Liver (tissue), 10 donors: ENCODE measurements at places on chromosomes 1 and 21. TPM values are rescaled to one million over a fixed set of nuclear protein-coding genes. Genes with fewer than 3 reads are reported as not detected.

DNA sequence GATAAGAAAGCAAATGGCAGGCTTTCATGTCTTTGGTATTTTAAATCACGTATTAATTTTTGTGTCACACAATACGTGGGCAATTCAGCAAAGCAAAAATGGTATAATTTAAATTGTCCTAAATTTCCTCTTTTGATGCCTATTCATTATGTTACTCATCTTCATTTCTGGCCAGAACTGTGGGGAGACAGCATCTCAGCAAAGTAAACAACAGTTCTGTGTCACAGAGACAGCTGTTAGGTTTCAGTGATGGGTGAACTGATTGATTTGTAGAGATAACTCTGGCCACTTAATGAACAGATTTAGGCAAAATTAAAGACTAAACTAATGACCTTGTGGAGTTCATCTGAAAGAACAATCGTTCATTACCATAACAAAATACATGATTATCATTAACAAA, 49.2 kb downstream of the FH start:
- no peak for DNase-seq

DNA sequence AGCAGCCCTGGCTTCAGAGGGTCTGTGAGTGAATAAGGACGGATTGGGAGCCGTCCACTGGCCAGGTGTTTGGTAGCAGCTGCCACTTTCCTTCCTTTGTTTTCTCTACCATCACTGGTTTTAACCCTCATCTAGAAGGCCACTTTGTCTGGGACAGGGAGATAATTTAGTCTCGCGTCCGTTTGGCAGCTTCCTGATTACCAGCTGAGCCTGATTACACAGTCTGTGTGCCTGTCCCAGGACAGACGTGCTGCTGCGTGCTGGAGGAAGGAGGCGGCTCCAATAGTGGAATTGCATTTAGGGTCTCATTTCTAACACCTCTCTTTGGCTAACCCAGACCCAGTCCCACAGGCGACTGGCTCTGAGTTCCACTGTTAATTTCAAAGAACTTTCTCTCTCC, 24.6 kb upstream of the CASQ2 start:
- DNase-seq, result no peak

GRCh38 chr1:55235722-55236121, 20.6 kb upstream of the USP24 start:
- no peak for DNase-seq

Gene CHODL
- total RNA-seq, result not detected

DNA sequence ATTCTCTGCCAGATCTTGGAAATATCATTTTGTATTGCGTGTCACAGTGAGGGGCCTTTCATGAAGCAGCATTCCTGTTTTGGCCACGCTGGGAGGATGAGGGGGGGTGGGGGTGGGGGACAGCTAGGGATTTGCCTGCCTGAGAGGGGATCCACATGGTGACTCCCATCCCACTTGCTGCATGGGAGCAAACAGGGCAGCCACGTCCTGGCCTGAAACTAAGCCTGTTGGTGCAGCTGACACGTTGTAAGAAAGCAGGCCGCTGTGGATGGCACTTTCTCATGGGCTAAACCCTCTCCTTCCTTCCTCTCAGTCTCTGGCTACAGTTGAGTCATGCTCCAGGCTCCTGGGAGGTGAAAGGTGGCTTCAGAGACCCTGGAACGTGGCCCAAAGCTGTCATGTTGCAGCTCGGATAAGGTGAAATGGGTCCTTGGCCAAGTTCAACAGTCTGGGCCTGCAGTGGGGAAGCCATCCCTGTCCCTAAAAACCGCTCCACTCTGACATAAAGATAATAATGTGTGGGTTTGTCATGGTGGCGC, 346.7 kb upstream of the VAMP3 start:
- DNase-seq, result no peak

DNA sequence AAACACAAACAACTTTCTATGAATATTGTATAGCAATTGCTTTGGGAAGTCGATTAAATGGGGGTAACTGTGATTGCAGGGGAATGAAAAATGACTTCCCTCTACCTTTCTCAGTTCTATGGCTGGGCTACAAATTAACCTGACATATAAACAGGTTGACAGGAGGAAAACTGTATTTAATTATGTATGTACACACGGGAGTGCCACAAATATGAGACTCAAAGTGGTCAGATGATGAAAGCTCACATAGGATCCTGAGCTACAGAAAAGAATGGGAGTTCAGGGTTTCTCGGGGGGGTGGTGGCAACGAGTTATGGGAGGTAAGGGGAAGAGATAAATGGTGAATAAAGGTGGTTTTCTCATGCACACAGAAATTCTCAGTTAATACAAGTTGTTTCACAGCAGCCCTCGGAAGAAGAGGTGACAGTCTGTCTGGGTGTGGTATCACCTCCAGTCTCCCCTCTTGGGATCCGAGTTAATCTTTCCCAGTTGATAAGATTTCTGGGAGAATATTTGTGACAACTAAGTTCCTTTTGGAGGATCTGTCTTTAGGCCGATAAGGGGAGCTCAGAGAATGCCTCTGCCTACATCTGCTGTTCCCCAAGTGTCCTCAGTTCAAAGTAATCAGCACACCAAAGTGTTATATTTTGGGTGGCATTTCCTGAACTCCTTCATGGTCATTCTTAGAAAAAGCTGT, 26.3 kb downstream of the GADD45A start:
- DNase-seq, result no peak

Gene SYNC
- total RNA-seq, result 0.23 TPM

DNA sequence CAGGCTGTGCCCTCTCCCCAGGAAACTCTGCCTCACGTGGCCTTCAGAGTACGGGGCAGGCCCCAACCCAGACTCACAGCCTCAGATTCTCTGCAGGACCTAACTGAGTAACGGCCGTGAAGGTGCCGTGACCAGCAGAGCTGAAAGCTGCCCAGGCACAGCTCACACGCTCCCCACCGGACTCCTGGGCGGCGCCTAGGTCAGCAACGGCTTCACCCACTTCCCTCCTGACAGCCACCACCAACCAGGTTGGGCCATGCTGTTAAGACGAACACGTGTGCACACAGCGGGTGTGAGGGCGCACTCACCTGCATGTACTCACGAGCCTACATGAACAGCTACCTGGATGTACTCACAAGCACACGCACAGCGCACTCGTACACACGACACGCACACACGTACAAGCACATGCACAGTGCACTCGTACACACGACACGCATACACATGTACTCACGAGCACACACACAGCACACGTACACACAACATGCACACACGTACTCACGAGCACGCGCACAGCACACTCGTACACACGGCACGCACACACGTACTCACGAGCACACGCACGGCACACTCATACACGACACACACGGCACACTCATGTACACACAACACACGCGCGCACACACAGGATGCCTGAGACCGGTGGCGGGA, 8.7 kb upstream of the TNFRSF4 start:
- DNase-seq, result no peak

Gene NBPF26
- 31.3 TPM for total RNA-seq

- no peak for DNase-seq
Measured at GRCh38 chr1:8461351-8462110, 143.6 kb downstream of the SLC45A1 start.

Gene CAMTA1
- 18.0 TPM for total RNA-seq

- DNase-seq, result no peak
Measured at GRCh38 chr21:45056917-45057560, 17.3 kb upstream of the ADARB1 start.

DNA sequence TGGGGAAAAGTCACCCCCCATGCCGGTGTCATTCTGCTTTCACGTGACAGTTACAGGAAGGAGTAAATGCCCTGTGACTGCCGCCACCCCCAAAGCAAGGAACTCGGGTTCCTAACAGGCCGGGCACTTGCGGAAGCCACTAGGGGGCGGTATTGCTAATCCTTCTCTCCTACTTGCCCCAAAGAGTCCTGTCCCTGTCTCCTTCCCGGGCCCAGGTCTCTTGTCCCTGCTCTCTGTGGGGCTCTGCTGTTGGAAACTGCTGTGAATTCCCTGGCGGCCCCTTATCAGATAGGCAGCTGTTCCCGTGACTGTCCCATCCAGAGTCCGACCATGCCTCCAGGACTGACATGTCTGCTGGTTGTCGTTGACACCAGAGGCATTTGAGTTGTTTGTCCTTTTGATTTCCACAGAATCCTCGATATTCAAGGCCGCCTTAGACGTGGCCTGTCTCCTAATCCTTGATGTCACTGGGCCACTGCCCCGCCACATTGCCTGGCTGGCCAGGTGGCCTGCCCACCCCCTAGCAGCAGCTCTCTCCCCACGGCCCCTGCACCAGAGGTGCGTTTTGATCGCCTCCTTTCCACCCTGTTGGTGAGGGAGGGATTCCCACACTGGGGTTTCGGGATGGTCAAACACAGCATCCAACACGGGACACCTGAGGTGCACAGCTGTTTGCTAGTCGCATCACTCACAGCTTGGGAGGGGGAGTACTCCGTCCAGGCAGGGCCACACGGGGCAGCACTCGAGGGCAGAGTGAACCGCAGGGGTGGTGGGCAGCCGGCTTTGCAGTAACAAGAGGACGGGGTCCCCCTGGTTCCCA, 37.3 kb downstream of the CHAF1B start:
- peak; percentile 70 for DNase-seq

Gene CLCA2
- total RNA-seq, result not detected

DNA sequence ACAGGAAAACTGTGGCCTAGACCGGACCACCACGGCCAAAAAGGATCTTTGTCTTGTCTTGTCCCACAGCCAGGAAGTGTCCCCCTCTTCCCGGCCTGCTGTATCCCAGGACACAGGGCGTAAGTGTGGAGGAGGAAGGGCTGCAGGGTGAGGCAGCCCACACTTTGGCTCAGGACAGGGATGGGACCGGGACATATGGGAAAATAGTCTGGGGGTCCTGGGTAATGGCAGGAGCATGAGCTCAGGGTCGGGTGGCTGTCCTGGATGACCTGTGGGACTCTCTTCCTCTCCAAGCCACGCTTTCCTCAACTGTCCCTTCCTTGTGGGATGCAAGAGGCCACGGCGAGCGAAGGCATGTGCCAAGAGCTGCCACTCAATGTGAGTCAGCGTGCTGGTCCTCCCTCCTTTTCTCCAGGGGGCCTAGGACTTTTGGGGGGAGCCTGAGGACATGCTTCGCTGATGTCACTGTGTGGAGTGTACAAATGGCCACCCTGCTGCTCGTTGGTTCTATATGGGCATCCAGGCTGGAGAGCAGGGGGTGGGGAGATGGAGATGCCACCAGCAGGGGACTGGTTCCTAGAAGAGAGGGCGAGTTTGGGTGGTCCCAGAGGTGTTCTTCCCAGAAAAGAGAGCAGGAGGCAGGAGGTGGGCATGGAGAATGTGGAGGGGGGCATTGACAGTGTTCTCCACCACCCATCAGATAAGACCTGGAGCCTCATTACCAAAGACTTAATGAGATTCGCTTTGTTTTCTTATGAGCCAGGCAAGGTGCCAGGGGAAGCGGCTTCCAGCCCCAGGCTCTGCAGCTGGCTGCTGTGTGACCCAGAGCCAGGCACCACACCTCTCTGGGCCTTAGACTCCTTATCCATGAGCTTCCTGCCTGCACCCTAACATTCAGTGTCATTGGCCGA, 11.5 kb upstream of the PADI1 start:
- DNase-seq, result peak; percentile 30

GRCh38 chr1:4801192-4801924, 146.9 kb downstream of the AJAP1 start:
- DNase-seq, result no peak
